ENCODE measurements at places on chromosomes 16 and 17. TPM values are rescaled to one million over a fixed set of nuclear protein-coding genes. Genes with fewer than 3 reads are reported as not detected.

Gene NHLRC4
- polyA plus RNA-seq = 2.3 TPM

Gene SCRN2
- polyA plus RNA-seq = 22.8 TPM

Gene HERPUD1
- polyA plus RNA-seq = 128 TPM

Gene TRPV2
- polyA plus RNA-seq = 45.1 TPM

Gene TBC1D3D
- 0.92 TPM for polyA plus RNA-seq

Gene KRTAP4-1
- not detected for polyA plus RNA-seq

Gene SLC16A6
- 2.0 TPM for polyA plus RNA-seq

Gene DHX38
- polyA plus RNA-seq = 45.9 TPM

Gene CCL7
- polyA plus RNA-seq = 1.0 TPM

Gene DNASE1L2
- polyA plus RNA-seq = 0.69 TPM

Gene CBLN1
- polyA plus RNA-seq = not detected

Gene KCNG4
- polyA plus RNA-seq = not detected

Gene OTOP3
- polyA plus RNA-seq = not detected

Data from lung (tissue), 17 donors.